ENCODE measurements at places on chromosomes 3 and 15. TPM values are rescaled to one million over a fixed set of nuclear protein-coding genes. Genes with fewer than 3 reads are reported as not detected.

Gene TIMP4
- polyA plus RNA-seq: not detected

Gene LRRFIP2
- polyA plus RNA-seq: 22.0 TPM

Gene FOXB1
- not detected for polyA plus RNA-seq

Gene ADGRG7
- polyA plus RNA-seq: not detected
